NCI-H82 (cell line): ENCODE measurements at places on chromosomes 2 and 18.

DNA sequence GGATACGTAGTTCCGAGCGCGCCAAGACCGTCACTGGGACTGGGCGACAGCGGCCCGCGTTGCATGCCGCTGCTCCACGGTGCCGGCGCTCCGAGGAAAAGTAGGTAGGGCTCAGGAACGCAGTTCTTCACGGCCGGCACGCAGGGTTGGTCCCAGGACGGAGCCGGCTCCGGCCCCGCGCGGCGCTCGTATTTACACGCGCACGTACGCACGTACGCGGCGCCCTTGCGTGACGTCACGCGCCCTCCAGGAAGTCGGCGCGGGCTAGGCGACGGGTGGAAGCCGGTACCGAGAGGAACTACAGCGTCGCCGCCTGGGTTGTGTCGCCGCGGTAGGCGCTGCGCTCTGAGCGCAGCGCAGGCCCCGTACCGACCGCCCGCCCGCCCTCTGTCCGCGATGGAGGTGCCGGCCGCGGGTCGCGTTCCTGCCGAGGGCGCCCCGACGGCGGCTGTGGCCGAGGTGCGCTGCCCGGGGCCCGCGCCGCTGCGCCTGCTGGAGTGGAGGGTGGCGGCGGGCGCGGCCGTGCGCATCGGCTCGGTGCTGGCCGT is at the start of gene CTDP1:
TSS of gene CTDP1 (plus strand) at position 252 of the 548 bp plus-strand sequence. CDS start at position 397, 145 bp downstream.
- DNase-seq = peak; percentile 92

DNA sequence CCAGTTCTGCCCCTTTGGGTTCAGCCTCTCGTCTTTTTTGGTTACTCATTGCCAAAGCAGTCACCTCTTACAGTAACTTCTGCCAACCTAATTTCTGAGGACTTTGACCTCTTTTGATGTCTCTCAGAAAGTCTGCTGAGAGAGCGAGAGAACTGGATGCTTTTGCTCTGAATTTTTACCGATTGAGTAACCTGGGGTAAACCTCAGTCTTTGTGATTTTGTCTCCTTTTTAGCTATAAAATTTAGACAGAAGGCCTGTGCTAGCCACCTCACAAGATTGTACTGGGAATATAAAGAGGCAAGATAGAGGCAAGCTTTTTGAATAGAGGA is 34.8 kb upstream of the IL1R1 start:
- DNase-seq = no peak

- DNase-seq = no peak
Observed at GRCh38 chr2:239397931-239398471, 2.8 kb downstream of the HDAC4 start.

DNA sequence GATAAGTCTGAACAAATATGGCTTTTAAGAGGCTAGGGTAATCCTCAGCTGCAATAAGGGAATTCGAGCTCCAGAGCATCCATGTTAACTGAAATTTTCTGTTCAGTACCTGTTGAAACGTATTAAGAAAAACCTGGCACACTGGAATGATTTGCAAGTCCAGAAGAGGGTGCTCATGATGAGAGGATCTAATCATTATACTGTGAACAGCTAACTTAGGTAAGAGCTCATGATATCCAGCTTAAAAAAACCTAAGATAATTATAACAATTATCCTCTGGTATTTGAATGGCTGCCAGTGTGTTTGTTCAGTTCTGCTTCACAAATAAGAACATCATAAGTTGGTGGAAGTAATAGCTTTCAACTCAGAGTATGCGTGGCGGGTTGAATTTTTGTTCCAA is 1118.3 kb upstream of the DDX18 start:
- peak; percentile 32 for DNase-seq

GRCh38 chr2:208179028-208179609 is 10.7 kb downstream of the C2orf80 start:
- DNase-seq = no peak

DNA sequence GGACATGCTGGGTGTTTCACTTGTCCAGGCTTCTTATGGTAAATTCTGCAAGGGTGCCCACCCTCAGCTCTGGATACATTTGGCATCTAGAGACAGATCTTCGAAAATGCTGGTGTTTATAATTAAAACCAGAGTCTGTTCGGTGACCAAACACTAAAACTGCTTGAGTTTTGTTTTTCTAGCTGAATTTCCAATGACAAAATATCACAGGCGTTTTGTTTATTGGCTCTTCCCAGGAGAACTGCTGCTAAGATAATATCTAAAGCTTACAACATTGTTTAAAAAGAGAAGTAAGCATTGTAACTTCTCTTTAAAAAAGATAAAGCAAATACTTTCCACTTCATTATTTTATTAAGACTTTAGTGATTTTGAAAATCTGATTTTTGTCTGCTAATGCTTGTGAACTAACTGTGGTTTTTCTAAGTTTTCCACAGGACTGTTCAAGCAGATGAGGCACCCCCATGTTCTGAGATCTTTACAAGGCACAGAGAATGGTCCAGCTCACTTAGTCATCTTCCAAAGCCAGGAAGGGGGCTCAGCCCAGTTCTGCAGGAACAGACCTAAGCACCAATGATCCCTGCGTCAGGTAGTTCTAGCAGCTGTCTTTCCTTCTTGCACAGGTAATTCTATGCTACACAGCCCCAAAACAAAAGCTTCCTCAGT is 94.8 kb upstream of the LTBP1 start:
- no peak for DNase-seq

- peak; percentile 66 for DNase-seq
Observed at GRCh38 chr2:74333175-74333574, 10.0 kb downstream of the SLC4A5 start.

- no peak for DNase-seq
Observed at GRCh38 chr2:43184339-43184895, 42.0 kb downstream of the ZFP36L2 start.

- DNase-seq = no peak
Observed at GRCh38 chr18:57898506-57899124, 95.5 kb upstream of the ATP8B1 start.

DNA sequence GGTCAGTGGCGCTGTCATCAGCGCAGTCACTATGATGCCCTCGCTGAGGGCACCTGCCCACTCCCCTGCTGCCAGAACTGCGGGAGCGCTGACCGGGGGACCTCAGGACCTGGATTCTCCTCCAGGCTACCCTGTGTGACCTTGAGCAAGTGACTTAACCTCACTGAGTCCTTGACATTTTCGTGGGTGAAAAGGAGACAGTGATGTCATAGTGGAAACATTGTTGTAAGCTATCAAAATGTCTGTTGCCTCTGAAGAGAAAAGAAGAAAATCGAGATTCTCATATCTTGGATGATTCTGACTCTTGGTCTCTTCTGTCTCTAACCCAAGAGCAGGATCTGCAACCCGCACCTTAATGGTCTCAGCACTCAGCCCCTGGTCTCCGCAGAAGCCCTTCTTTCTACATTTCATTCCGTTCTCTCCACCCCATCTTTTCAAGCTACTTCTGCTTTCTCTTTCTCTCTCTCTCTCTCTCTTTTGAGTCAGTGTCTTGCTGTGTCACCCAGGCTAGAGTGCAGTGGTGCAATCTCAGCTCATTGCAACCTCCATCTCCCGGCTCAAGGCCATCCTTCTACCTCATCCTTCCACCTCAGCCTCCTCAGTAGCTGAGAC is 978 bp upstream of the TUBA4A start:
- no peak for DNase-seq

- DNase-seq = no peak
Observed at GRCh38 chr2:210252699-210253606, 27.7 kb upstream of the ACADL start.

GRCh38 chr2:221254299-221254698 is 317.8 kb downstream of the EPHA4 start:
- peak; percentile 48 for DNase-seq

DNA sequence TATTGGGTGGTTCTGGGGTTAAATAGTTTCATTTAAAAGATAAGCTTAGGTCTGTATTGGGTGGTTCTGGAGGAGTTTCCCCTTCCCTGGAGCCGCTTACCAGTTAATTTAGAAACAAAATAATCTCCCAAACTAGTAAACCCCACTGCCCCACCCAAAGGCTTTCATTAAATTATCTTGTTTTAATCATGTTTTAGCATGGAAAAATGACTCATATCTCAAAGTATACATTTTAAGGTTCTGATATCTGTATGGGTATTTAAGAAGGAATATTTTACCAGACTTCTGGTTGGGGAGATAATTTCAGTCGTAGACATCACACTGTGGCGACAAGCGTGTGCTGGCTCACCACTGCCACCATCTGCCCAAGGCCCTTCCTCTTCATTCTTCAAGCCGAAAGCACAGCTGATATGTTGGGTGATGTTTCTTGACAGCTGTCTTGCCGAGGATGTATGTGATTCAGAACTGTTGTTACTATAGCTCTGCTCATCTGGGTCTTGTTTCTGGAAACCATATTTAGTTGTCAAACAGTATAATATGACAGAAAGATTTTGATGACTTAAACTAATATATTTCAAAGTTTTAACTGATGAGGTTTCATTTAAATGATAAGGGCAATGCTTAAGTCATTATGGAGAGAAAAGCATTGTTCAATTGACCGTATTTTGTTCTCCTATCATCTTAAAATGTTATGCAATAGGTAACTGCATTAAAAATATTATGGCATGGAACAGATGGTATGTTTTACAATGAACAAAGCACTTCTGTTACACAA is 5.1 kb downstream of the FIGLA start:
- peak; percentile 85 for DNase-seq

DNA sequence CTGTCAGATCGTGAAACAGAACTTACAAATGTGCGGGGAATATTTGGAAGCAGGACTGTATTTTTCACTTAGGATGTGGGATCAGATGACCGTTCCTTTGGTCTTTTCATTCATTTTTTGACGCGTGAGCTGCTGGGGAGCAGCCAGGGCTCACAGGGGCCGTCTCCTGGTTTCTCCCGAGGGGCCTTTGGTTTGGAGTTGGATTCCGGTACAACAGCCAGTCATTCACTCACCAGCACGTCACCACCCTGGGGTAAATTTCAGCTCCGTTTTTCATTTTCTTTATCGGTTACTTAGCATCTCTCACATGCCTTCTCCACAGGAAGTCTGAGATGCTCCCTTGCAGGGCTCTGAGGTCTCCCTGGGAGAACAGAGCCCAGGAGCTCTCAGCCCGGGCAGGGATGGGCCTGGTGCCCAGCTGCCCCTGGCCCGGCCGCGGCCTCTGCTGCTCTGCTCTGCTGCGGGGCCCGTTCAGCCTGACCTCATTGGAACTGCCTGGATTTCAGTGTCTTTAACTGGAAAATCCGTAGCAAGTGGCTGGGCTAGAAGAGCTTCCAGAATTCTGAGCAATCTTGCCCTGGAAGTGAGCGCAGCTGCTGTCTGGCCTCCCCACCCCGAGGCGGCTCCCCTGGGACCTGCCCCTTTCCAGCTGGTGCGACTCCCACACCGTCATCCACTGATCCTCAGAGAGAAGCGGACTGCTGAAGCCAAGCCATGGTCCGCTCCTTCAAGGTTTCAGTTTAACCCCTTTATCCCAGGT is 335.6 kb downstream of the EIPR1 start:
- peak; percentile 90 for DNase-seq

- DNase-seq = no peak
Observed at GRCh38 chr18:59550174-59550516, 147.1 kb downstream of the CCBE1 start.

GRCh38 chr2:229777716-229778115 is 63.4 kb upstream of the DNER start:
- DNase-seq = no peak

GRCh38 chr2:236557306-236558030 is 12.2 kb upstream of the ACKR3 start:
- DNase-seq = no peak

DNA sequence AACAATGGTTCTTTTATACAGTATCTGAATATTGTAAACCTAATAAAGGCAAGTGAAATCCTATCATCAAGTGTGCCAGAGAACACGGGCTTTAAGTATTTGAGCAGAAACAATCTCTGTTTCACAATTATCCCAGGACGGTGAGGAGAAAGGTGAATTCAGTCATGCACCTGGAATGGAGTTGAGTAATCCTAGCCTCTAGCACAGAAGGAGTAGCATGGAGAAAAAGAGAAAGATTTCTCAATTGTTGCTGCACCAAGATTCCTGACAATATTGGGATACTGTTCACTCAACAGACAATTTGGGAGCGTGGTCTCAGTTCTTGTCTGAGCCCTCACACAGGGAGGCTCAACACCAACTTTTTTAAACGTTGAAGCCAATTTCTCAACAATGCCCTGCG is 510.6 kb downstream of the SOX11 start:
- DNase-seq = no peak

- DNase-seq = no peak
Observed at GRCh38 chr2:166381-166780, 97.5 kb downstream of the SH3YL1 start.

DNA sequence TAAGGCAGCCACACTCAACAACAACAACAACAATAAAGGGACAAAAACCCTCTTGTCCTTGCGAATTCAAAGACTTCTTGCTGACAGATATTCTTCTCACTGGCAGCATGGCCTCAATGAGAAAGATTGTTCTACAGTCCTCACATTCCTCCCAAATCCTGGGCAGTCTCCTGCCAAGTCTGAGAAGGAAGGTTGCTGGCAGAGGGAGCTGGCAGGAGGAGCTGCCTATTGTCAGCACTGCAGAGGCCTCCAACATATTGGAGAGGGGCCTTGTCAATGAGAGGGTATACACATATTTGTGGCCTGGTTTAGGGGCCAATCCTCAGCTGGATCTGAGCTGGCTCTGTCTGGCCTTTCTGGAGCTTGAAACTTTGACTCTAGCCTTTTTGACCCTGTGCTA is 63.5 kb downstream of the LAMA3 start:
- no peak for DNase-seq

GRCh38 chr2:42073739-42074503 is 26.1 kb downstream of the PKDCC start:
- DNase-seq = no peak

GRCh38 chr2:160087854-160088745 is 25.7 kb upstream of the PLA2R1 start:
- DNase-seq = peak; percentile 65

DNA sequence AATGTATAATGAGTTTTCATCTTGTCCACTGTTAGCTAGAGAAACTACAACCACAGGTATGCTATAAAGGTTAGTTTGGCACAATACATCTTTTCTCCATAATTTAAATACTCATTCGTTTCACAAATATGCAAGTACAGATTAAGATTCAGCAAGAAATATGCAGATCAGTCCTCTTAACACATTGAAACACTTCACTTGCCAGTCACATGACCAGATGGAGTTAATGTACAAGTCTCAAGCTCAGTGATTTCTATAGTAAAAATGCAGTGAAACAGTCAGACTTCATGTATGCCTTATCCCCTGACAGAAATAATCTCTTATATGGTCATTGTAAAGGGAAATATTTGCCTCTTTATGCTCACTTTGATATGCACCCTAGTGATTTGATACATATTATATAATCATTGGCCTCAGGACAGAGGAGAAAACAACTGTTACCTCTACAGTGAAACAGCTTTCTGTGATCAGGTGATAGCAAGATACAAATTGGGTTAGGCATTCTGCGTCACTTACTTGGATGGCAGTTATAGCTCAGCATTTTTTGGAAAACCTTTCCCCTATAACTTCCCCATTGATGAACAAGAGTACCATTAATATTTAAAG is 104.6 kb downstream of the TCF4 start:
- no peak for DNase-seq

DNA sequence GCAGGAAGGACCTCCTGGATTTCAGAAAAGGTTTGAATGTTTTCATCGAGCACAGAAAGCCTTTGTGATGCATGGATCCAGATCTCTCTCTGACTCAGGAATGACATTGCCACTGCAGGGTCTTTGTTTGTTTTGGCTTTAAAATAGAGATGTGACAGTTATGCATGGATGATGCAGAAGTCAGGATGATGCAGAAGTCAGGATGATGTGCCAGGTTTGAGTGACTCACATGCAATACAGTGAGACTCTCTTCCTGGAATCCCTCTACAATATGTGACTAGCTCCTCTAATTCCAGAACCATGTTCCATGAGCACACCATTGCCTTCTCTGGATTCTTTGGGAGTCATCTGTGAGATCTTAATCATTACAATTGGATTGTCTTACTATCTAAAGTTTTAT is 177.9 kb upstream of the RAB6C start:
- DNase-seq = no peak

GRCh38 chr2:72035518-72036172 is 112.0 kb downstream of the CYP26B1 start:
- no peak for DNase-seq
